ENCODE measurements at places on chromosomes 12 and 14. TPM values are rescaled to one million over a fixed set of nuclear protein-coding genes. Genes with fewer than 3 reads are reported as not detected.

DNA sequence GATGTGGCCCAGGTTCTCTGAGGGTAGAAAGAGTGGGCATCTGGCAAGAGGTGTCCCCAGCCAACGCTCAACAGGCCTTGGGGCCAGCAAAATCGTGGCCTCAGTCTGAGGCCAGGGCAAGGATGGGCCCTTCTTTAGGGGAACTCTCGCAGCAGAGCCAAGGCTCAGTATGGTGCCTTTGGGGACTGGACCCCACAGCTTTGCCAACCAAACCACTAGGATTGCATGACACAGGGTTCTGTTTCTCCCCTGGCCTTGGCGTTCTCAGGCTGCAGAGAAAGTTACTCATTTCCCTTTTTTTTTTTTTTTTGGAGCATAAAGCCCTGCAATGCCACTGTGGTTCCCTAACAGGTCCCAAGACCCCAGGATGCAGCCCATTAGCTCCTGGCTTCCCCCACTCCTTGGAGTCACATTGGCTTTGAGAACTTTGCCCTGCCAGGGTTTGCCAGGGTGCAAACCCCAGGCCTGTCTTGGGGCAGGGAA is 100.6 kb downstream of the LGMN start:
- no peaks in the 10 kb centered on the region for H3K27me3 ChIP-seq
- H3K36me3 ChIP-seq = no peaks in the 10 kb centered on the region
- H3K4me1 ChIP-seq = peaks cover 28% of the 10 kb centered on the region
- no peak overlapping the region for H3K4me3 ChIP-seq

DNA sequence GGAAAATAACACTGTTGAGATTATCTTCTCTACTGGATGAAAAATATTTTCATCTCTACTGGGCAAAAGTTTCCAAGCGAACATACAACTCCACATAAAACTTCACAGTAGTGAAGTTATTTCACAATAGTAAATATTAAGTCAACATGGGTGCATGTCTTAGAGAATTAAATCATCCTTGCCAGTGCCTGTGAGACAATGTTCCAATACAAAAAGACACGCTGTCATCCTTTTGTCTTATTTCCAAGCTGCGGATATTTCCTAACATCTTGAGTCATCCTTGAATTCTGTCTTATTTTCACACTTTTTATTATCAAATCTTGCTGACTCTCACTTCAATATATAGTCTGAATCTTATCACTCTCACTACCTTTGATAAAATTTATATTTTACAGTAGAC is 142.9 kb upstream of the KITLG start:
- H3K4me1 ChIP-seq = no peaks in the 10 kb centered on the region
- H3K4me3 ChIP-seq = no peak overlapping the region
- DNase-seq = no peak
- H3K27me3 ChIP-seq = no peaks in the 10 kb centered on the region
- no peak overlapping the region for H3K27ac ChIP-seq

- H3K4me1 ChIP-seq = no peaks in the 10 kb centered on the region
- no peak overlapping the region for H3K27ac ChIP-seq
- DNase-seq = no peak
- no peaks in the 10 kb centered on the region for H3K27me3 ChIP-seq
- no peaks in the 10 kb centered on the region for H3K36me3 ChIP-seq
Measured at GRCh38 chr14:88242446-88242845, 80.6 kb downstream of the KCNK10 start.

DNA sequence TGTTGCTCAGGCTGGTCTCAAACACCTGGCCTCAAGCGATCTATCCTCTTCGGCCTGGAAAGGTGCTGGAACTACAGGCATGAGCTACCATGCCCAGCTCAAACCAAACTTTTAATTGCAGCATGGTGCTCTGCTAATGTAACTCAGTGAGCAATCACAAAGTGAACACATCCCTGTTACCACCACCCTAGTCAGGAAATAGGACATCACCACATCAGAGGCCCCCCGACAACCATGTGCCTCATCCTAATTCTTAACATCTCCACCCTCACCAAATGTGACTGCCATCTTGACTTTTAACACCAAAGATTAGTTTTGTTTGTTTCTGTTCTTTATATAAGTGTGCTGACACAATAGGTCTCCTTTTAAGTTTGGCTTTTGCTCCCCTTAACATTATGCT is 22.8 kb upstream of the SDR39U1 start:
- no peak overlapping the region for H3K27ac ChIP-seq
- H3K36me3 ChIP-seq = no peaks in the 10 kb centered on the region
- H3K4me1 ChIP-seq = no peaks in the 10 kb centered on the region
- no peak overlapping the region for H3K4me3 ChIP-seq
- H3K27me3 ChIP-seq = no peaks in the 10 kb centered on the region
- DNase-seq = no peak

DNA sequence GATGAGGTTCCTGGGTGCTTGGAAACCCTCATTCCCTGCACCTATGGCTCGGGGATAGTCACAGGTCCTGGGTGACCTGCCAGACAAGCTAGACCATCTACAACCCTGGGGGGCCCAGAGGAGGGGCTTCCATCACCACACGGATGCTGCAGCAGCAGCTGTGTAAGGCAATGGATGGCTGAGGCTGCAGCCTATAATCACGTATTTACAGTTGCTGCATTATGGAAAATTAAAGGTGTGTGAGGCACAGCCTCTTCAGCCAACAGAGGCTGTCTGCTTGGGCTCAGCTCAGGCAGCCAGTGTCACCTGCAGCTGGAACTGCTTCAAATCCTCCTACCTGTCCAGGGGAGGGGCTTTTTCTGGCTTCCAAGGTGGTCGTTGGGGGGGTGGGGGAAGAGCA is 268.1 kb downstream of the CACNA1C start:
- H3K27me3 ChIP-seq = no peaks in the 10 kb centered on the region
- H3K4me1 ChIP-seq = peaks cover 15% of the 10 kb centered on the region
- no peak overlapping the region for H3K4me3 ChIP-seq
- no peaks in the 10 kb centered on the region for H3K36me3 ChIP-seq
- no peak overlapping the region for H3K27ac ChIP-seq

DNA sequence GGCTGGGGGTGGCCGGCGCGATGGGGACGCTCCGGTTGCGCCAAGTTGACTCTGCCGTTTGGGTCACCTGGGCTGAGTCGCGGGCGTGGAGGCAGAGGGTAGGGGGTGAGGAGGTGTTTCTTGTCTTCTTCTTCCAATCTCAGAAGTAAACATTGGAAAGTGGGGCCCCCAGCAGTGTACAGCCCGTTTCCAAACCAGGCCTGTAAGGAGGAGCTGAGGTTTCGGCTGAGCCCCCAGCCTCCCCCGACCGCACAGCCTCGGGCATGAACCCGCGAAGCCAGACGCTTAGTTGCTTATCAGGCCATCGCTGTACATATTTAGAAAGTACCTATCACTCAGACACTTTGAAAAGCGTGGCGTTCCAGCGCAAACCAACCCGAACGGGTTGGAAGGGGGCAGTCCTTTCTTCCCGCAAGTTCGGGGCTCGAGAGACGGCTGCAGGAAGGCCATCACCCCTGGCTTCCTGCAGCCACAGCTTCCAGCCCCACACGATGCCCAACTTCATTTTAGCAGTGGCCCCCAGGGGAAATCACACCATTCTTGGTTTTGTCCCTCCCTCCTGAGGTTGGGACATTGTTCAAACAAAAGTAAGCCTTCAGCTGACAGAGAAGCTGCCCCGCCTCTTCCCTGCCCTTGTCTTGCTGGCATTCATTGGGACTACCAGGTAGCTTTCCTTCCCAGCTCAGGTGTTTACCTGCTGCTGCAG is 164.1 kb downstream of the ZFP36L1 start:
- DNase-seq = peak; percentile 60
- peaks cover 10% of the 10 kb centered on the region for H3K4me1 ChIP-seq

DNA sequence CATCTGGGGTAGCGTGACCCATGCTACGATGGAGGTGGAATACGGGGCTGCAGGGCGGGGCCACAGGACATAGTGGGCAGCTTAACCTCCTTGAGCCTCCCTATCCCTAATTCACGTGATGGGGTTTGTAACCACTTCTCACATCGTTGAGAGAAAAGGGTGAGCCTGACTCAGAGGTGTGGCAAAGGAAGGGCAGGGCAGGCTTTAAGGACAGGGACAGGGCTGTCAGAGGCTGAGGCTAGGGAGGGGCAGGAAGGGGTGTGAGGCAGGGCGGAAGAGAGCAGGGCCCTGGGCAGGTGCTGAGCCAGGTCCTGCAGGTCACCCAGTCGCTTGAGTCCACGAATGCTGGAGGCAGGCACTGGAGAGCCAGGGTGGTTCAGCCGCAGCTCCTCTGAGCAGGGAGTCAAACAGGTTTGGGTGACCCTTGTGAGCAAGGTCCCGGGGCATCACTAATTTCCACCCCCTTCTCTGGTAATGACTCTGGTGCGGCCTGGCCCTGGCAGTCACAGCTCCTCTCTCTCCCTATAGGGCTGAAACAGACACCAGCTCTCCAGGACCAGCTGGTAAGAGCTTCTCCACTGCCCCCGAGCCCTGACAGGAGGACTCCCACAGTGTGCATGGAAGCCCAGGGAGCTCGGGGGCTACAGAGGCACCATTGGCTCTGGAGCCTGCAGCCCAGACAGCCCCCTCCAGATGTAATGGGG is 7.5 kb upstream of the AQP2 start:
- no peak overlapping the region for H3K27ac ChIP-seq
- no peaks in the 10 kb centered on the region for H3K27me3 ChIP-seq
- no peaks in the 10 kb centered on the region for H3K4me1 ChIP-seq

DNA sequence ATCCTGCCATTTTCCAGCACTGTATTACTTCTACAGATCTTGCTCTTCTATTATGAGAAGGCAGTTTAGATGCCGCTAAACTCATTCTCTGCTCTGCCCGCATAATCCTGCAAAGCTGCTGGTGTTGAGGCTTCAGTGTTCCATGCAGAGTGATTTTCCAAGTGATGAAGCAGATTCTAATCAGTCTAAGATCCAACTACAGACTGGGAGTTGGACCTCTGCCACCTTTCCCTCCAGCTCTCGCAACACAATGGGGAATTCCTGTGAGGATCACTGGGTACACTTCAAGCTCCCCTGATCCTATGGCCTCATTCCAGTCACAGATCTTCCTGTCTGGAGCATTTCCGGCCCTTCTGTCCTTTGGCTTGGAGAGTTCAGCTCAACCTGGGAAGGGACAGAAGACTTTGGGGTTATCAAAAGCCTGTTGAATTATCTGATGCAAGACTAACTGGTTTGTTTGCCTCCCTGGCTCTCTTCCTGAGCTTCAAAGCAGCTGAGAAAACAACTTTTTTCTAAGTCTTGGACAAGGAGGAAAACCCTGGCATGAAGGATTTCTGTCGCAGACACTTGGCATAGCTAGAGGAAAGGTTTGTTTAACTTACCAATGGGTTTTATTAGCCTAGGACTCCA is 333.9 kb downstream of the ZFP36L1 start:
- H3K4me3 ChIP-seq = no peak overlapping the region
- H3K4me1 ChIP-seq = peaks cover 14% of the 10 kb centered on the region
- DNase-seq = peak; percentile 49

DNA sequence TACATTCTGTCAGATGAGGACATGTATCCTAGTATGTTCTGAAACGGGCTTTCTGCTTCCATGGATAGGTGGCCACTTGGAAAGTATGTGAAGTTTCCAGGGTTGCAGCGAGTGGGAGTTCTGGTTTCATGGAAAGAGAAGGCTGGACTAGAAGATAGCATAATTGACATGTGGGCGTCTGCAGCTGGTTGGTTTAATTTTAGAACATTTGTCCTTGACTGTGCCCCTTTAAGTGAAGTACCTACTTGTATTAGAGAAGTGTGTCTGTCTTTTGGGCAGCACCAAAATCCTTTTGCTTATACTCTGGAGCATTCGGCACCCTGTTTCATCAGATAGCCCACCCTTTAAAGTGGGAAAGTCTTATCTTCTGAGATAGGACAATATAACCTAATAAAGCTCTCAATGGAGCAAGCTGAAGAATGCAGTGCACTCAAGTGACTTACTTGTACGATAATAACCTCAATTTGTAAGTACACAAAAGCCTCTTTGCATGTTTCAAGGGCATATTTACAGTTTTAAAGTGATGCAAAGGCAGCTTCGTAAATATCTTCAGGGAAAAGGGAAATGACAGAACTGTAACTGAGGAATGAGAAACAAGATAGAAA is 35.2 kb downstream of the NTN4 start:
- H3K4me1 ChIP-seq = no peaks in the 10 kb centered on the region
- H3K27ac ChIP-seq = no peak overlapping the region
- H3K36me3 ChIP-seq = no peaks in the 10 kb centered on the region
- no peaks in the 10 kb centered on the region for H3K27me3 ChIP-seq
- DNase-seq = no peak

GRCh38 chr12:95998611-95999286 is 2.6 kb upstream of the HAL start:
- H3K4me3 ChIP-seq = no peak overlapping the region
- no peaks in the 10 kb centered on the region for H3K27me3 ChIP-seq
- no peak overlapping the region for H3K27ac ChIP-seq
- DNase-seq = peak; percentile 33
- no peaks in the 10 kb centered on the region for H3K4me1 ChIP-seq
- H3K36me3 ChIP-seq = peaks cover 19% of the 10 kb centered on the region

GRCh38 chr12:81245907-81246570 is 168.2 kb downstream of the ACSS3 start:
- H3K27ac ChIP-seq = peak overlapping the region; percentile 68
- no peak for DNase-seq
- no peak overlapping the region for H3K4me3 ChIP-seq

DNA sequence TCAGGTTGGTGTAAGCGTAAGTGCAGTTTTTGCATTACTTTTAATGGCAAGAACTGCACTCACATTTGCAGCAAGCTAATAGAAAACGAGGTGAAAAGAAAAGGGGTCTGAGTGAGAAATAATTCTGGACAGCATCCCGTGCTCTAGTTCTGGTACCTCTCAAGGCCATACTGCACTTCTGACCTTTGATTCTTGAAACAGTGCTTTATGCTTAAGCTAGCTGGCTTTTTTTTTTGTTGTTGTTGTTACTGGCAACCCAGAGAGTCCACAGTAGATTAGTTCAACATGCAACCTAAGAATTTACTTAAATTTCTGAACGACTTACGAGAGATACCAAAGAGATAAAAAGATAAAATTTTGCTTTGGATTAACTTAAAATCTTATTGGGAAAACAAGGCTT is 75.2 kb upstream of the PRKD1 start:
- H3K4me3 ChIP-seq = no peak overlapping the region
- H3K36me3 ChIP-seq = no peaks in the 10 kb centered on the region
- H3K4me1 ChIP-seq = no peaks in the 10 kb centered on the region
- DNase-seq = no peak
- no peaks in the 10 kb centered on the region for H3K27me3 ChIP-seq

- H3K27me3 ChIP-seq = no peaks in the 10 kb centered on the region
- H3K4me1 ChIP-seq = no peaks in the 10 kb centered on the region
- H3K36me3 ChIP-seq = no peaks in the 10 kb centered on the region
- no peak overlapping the region for H3K27ac ChIP-seq
Measured at GRCh38 chr12:132253698-132254480, 75.5 kb downstream of the GALNT9 start.

- peaks cover 5% of the 10 kb centered on the region for H3K4me1 ChIP-seq
- no peaks in the 10 kb centered on the region for H3K36me3 ChIP-seq
- H3K27me3 ChIP-seq = peaks cover 61% of the 10 kb centered on the region
- H3K4me3 ChIP-seq = no peak overlapping the region
- H3K27ac ChIP-seq = no peak overlapping the region
Measured at GRCh38 chr12:3363608-3364007, 127.4 kb upstream of the PRMT8 start.

- H3K4me3 ChIP-seq = no peak overlapping the region
- H3K27ac ChIP-seq = peak overlapping the region; percentile 46
- peaks cover 23% of the 10 kb centered on the region for H3K4me1 ChIP-seq
Measured at GRCh38 chr14:61569812-61570548, 125.3 kb upstream of the HIF1A start.

GRCh38 chr14:71532344-71532743 is 399.9 kb upstream of the RGS6 start:
- H3K27me3 ChIP-seq = no peaks in the 10 kb centered on the region
- no peak overlapping the region for H3K27ac ChIP-seq
- no peak overlapping the region for H3K4me3 ChIP-seq
- H3K36me3 ChIP-seq = no peaks in the 10 kb centered on the region

VWF gene
- 71.2 TPM for total RNA-seq

CLMN gene
- 97.7 TPM for total RNA-seq

PRMT5 gene
- 45.1 TPM for total RNA-seq

BCL2L2 gene
- 41.3 TPM for total RNA-seq

SERPINA10 gene
- total RNA-seq = 0.55 TPM

TMEM179 gene
- 1.4 TPM for total RNA-seq

AKAP5 gene
- 1.00 TPM for total RNA-seq

RTN1 gene
- total RNA-seq = 4.9 TPM

POTEM gene
- not detected for total RNA-seq

Measured in transverse colon (tissue), 4 donors.